Left forelimb (tissue), 1 donor: ENCODE measurements at places on chromosomes 6 and 20.
A peak's percentile ranks its signal among the peaks of the same experiment; 100 is the strongest.

- DNase-seq: no peak
Measured at GRCh38 chr20:47231382-47232039, 125.0 kb downstream of the ZMYND8 start.

DNA sequence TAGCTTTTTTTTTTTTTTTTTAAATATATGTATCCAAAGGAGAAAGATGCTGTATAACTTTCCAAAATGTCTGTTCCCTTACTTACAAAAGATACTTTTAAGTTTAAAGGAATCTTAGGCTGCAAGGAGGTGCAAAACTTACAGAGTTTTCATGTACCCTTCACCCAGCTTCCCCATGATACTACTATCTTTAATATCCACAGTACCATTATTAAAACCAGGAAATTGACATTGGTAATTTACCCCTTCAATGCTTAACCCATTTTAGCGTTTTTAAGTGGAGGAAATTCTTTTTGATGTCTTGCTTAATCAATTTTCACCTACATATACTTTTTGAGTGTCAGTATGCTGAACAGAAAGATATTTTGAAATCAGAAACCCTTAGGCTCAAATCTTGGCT is 310.9 kb downstream of the PRL start:
- DNase-seq: no peak

DNA sequence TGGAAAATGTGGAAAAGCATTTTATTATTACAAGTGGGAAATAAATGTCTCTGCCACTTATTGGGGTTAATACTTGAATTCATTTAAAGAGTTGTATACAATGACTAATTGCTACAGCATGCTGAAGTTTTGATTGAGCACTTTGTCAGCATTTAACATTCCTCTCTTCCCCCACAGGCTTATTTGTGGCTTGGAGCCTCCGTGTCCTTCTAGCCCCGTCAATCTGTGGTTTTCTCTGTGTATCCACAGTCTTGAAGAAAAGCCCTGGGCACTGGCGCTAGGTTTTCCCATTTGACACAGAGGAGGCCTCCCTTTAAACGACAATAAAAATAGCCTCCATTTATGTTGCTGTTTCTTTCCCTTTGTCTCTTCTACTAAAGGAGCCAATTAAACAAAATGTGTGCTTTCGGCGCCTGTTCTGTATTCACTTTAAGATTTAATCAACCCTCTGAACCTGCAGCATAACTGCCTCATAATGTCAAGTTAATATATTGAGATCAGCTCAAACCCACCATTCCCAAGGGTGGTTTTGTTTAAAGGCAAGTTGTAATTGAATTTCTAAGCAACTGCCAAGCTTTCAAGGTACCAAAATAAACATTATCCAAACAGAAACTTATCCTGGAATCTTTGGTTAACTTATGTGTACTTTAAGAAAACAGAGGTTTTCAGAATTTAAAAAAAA is 326.6 kb upstream of the RNF24 start:
- no peak for DNase-seq

- DNase-seq: no peak
Measured at GRCh38 chr20:13396022-13396421, 174.9 kb downstream of the ISM1 start.

DNA sequence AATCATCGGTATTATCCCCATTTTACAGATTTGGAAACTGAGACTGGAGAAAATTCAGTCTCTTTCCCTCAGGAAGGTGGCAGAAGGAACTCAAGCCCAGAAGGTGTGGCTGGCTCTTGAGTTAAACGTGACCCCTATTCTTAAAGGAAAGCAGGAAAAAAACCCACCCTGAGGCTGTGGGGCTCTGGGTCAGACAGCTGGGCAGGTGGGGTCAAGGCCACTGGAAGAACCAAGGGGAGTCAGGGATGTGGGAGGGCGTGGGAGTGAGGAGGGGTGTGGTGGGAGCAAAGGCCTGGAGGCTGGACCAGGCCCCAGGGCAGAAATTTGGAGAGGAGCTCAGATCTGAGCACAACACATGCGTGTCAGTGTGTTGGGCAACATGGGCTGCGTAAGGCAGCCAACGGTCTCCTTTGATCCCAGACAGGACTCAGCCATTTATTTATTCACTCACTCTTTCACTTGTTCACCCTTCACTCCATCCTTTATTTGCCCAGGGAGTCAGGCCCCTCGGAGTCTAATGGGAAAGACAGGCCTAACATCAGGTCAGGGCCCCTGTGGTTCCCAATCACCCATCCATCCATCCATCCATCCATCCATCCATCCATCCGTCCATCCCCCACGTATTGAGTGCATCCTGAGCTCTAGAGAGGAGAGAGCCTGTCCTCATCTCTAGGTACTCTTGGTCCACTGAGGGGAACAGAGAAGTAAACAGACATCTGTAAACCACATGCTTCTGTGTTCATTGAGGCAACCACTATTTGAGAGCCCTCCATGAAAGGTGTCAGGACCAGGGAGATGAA is 165.0 kb downstream of the VEGFA start:
- peak; percentile 49 for DNase-seq

DNA sequence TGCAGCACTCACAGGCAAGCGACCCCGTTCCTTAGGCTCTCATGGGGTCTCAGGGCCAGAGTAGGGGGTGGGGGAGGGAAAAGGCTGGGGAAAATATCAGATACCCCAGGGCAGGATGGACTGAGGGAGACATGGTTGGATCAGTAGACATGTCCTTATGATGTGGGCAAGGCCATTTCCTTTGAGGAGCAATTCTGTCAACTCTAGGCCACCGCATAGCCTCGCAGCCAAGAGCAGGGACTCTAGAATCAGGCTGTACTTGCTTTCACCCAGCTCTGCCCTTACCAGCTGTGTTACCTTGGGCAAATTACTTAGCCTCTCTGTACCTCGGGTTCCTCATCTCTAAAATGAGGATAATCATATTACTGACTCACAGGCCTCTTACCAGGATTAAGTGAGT is 2.2 kb upstream of the MAPK13 start:
- DNase-seq: no peak

GRCh38 chr6:55281215-55281614 is 46.1 kb upstream of the GFRAL start:
- no peak for DNase-seq

DNA sequence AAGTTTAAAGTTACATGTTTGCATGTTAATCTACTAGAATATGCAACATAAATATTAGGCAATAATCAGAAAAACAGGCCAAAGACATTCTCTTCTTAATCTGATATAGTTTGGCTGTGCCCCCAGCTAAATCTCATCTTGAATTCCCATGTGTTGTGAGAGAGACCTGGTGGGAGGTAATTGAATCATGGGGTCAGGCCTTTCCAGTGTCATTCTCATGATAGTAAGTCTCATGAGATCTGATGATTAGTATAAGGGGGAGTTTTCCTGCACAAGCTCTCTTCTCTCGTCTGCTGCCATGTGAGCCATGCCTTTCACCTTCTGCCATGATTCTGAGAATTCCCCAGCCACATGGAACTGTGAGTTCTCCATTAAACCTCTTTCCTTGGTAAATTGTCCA is 1241.7 kb upstream of the ADGRB3 start:
- no peak for DNase-seq

DNA sequence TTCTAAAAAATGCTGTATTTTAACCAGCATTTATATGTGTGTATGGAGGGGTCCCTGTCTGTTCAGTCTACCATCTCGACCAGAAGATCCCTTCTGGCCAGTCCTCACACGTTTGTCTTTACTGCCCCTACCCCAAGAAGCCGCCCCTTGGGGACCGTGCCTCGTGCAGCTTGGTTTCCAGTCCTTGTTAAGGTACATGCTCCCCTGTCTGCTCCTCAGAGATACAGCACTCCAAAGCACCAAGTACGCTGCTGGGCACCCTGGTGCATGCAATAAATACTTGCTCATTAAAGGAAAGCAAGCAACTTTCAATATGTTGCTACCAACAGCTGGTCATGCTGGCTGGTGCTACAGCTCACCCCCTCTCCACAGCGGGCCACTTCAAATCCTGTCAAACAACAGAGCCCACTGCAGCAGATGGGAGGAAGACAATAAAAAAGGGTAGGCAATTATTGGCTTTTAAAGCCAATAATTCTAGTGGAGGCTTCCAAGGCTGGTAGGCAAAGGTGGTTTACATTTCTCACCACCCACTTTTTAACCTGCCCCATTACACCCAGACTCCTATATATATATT is 61.6 kb downstream of the PSMG4 start:
- peak; percentile 25 for DNase-seq

- DNase-seq: no peak
Measured at GRCh38 chr20:14711652-14712051, 374.2 kb upstream of the FLRT3 start.

DNA sequence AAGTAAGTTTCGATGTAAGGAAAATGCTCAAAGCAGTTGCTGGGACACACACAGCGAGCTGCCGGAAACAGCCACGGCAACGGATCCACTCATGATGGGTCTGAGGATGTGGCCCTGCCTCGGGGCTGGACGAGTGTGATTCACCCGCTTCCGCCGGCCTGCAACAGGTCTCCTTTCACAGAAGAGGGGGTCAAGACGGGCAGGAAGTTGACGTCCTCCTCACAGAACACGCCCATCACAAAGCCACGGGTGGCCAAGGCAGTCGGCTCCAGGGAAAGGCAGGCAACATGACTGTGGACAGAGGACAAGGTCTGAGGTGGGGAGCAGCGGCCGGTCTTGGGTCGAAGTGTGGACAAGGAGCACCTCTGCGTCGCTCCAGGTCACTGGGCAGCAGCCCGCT is 29.9 kb upstream of the SMOC2 start:
- peak; percentile 41 for DNase-seq

GRCh38 chr20:43960231-43960630 is 45.6 kb downstream of the TOX2 start:
- DNase-seq: no peak

DNA sequence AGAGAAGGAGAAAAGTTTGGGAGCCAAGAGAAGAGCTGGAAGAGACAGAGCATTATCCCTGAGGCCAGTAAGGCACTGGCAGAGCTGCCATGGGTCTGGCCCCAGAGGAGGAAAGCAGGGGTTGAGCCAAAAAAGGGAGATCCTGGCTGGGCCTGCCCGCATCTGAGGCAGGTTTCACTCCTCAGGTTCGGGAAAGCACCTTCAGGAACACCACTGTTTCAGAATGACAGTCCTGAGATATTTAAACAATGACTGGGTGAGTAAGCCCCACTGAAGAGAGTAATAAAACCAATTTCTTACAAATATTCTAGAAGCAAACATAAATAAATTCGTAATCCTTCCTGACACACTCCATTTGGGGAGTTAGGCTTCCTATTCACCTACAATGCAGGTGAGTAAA is 152.2 kb downstream of the BACH2 start:
- no peak for DNase-seq

GRCh38 chr6:151412909-151413308 is 21.6 kb upstream of the ZBTB2 start:
- DNase-seq: no peak

GRCh38 chr6:137011406-137011805 is 33.4 kb downstream of the IL20RA start:
- DNase-seq: no peak

DNA sequence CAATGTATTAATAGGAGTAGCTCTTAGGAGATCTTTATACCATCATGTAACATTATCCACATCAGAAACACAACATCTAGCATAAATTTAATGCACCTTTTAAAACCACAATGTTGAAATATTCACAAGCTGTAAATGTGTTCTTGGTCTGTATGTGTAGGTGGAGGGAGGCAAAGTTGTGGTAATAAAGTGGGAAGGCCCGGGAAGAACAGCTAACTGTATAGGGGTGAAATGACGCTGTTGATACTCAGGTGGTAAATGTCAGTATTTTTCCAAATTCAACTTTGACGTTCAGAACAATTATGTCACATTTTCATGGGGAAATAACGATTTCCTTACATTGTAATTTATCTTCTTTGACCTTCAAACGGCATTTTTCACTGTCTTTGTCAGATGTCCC is 146.0 kb upstream of the STMND1 start:
- no peak for DNase-seq

GRCh38 chr6:99746261-99746895 is 139.7 kb downstream of the PRDM13 start:
- no peak for DNase-seq

DNA sequence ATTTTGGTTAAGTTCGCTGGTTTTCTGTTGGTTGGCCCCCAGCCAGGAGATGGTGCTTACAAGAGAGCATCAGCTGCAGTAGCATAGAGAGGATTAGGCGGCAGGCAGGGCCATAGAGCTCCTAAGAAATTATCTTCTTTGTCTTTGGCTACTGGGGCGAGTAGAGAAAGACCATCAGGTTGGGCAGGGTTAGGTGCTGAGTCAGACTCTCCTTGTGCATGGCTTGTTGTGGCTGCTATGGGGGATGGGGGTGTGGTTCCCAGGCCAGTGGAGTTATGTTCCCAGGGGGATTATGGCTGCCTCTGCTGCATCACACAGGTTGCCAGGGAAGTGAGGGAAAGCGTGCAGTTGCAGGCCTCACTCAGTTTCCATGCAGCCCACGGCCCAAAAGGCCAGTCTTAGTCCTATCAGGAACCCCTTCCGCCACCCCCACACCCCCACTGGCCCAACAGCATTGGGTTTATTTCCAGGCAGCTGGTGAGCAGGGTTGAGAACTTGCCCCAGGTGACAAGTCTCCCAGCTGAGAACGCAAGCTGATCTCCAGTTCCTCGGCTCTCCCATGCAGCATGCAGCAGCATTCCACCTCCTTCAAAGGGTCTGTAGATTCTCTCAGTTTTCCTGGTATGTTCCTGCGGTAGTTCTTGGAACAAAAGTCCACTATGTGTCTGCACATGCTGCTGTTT is 243.7 kb downstream of the UTRN start:
- DNase-seq: no peak

- DNase-seq: no peak
Measured at GRCh38 chr6:118788702-118789101, 105.2 kb upstream of the ASF1A start.

- no peak for DNase-seq
Measured at GRCh38 chr6:83927470-83927869, 68.0 kb downstream of the CYB5R4 start.

- DNase-seq: no peak
Measured at GRCh38 chr6:123213921-123214320, 217.9 kb downstream of the CLVS2 start.

DNA sequence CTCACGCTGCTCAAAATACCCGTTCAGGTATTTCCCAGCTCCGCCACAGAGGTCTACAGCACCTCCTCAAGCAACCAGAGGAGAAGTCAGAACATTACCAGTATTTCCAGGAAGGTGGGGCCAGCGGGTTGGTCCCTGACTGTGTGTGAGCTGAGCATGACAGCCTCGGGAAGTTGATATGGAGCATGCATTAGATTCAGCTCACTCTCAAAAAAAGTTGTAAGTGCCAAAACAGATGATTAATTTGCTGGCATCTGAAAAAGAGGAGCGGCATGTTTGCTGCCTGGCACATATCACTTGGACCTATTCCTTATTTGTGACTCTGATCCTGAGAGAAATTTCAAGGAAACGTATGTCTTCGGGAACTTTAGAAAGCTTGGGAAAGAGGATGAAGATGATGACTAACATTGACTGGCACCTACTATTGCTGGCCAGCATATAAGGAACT is 32.3 kb downstream of the ELOVL2 start:
- DNase-seq: no peak

DNA sequence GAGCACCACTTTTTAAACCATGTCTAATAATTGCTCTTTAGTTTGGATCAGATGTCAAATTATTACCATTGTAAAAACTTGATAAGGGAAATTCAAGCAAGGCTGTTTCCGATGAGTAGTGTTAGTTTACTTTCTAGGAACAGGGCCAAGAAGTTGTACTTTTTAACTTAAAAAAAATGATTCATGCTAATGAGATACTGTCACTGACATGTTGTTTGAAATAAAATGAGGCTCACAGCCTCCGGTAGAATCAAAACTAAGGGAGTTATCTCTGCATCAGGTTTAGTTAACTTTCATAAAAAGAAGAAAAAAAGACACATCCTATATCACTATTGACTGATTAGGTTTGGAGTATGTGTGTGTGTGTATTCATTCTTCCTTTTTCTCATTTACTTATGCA is 55.2 kb upstream of the SUPT3H start:
- no peak for DNase-seq
